NCI-H2029 treated with DMSO at 0.1 percent for 48 hours (cell line): ENCODE measurements at places on chromosomes 7 and 10.

GRCh38 chr7:115217373-115217772, 295.5 kb downstream of the MDFIC start:
- no peak for DNase-seq

DNA sequence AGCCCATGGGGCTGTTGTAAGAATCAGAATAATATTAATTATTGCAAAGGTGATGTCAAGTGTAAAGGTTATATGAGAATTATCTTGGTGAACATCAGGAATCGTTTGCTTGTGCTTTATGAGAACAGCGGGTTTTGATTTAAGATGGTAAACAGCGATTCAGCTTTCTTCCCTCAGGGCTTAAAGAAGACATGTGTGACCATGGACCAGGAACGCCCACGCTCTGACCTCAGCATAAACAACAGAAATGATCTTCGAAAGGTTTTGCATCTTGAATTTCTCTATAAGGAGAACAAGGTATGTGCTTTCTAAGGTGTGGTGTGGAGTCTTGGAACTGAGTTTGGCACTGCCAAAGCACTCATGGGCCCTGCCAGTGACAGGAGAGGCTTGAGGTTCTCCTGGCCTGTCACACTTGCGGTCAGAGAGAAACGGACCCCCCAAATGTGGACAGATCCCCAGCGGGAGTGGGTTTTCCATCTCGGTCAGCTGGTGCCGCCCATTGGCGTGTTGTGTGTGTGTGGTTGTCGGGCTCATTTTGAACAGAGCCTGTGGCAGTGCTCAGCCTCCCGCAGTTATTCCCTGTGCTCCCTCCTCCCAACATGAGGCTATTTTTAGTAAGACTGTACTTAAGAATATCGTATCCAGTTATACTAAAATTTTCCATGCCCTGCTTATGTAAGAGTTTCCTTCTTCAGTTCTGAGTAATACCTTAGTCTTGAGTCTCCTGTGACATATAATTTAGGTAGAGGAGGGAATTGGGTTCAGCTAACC, 7.2 kb downstream of the MINDY4 start:
- no peak for DNase-seq

DNA sequence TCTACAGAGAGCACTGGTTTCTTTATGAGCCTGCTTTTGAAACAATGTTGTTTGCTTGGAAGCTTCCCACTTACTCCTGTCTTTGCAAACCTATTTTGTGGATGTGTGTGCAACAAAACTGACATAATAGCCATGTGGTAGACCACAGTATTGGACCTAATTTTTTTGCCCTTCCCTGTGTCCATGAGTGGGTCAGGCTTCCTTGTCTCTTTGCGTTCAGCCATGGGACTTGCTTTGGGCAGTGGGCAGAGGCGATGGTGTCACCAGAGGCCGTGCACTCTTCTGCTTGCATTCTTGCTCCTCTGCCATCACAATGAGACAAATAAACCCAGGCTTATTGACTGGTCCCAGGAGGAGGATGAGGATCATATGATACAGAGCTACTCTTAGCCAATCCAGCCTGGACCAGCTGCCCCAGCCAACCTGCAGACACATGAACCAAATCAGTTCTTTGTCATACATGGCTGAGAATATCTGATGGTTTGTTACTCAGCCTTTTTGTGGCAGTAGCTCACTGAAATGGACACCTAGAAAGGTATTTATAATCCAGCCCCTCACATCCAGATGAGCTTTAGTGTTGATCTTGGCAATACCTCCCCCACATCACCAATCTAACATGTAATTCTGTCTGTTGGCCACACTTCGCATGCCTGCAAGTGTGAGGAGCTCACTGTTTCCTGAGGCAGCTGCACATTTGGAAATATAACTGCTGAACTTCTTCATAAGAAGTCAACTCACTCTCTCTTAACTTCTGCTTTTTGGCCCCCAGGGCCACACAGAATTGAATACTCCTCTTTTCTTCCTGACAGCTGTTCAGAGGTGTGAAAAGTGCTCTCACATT, 427.8 kb upstream of the ZMIZ1 start:
- no peak for DNase-seq

- DNase-seq: no peak
Observed at GRCh38 chr10:22374489-22375126, 29.3 kb downstream of the SPAG6 start.

DNA sequence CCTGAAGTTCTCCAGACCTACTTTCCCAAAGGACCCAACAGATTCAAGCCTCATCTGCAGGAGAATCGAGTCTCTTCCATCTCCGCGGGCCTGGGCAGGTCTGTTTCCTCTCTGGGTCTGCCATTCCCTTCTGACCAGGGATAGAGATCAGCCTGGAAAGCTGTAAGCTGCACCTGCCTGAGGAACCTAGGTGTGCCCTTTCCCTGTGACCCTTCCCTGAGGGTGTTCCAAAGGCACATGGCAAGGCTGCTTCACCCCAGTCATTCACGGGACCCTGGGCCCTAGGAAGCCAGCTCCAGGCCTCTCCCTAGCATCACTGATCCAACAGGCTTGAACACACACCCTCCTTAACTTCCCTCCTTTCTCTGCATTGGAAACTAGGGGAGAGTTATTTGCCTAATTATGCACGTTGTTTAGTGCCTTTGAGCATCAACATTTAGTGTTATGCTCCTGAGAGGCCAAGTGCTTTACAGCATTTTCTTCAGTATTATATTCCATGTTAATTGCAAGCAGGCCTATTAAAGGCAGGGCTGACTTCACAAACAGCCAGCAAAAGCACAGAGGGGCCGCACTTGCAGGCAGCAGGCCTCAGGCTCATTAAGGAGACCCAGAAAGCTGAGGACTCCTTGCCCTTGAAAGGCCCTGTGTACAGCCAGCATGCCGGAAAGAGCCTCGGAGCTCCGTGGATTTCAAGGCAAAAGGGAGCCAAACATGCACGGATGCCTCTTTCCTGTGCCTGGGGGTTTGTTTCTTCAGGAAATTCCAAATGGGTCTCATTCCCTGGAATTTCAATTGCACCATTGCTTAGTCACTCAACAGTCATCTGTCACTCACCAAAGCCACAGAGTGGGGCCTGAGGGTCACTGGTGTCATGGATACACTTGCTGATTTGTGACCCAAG, 91.0 kb upstream of the FAM20C start:
- no peak for DNase-seq

GRCh38 chr7:108581655-108582491, 12.2 kb downstream of the DNAJB9 start:
- no peak for DNase-seq

GRCh38 chr10:32279795-32280194, 67.2 kb downstream of the EPC1 start:
- DNase-seq: no peak

DNA sequence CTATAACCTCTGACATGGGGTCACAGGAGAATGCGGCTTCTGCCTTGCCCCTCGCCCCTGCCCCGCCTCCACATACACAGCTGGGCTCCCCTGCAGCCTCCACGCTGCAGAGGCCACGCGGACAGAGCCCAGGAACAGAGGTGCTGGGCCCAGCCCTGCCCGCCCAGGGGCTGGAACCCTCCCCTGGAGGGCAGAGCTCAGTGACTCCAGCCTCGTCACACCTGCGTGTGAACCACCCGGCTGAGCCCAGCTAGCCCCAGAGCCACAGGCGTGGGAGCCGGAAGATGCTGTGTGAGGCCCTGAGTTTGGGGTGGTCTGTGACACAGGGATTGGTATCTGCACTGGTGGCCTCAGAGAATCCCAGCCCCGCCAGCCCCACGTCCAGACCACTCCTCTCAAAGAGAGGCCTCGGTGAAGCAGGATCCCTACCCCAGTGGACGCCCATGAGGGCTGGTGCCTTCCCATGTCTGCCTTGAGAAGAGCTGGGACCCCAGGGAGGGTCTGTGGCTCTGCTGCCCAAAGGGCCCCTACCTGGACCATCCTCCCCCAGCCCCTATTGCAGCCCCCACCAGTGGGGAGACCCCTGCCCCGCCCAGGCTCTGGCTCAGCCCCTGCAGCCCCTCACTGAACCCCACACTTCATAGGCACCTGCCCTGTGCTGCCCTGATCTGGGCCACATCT, 8.1 kb upstream of the ADAP1 start:
- no peak for DNase-seq

- no peak for DNase-seq
Observed at GRCh38 chr10:88017781-88018180, 154.4 kb downstream of the PTEN start.

DNA sequence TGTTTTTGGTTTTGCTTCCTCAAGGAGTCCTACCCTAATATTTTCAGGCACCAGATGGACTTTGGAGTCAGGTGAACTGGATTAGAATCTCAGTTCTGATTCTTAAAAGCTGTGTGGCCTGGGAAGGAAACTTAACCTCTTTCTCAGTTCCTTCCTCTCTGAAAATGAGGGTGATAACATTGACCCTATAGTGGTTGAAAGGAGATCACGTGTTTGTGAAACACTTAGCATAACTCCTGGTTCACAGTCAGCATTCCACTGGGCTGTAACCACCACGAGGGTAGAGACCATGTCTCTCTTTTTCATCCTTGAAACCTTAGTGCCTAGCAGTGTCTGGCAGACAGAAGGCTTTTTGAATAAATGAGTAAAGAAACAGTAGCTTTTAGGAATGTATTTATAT, 16.7 kb downstream of the LSMEM1 start:
- no peak for DNase-seq

GRCh38 chr10:95729323-95730055, 26.5 kb upstream of the ENTPD1 start:
- no peak for DNase-seq

DNA sequence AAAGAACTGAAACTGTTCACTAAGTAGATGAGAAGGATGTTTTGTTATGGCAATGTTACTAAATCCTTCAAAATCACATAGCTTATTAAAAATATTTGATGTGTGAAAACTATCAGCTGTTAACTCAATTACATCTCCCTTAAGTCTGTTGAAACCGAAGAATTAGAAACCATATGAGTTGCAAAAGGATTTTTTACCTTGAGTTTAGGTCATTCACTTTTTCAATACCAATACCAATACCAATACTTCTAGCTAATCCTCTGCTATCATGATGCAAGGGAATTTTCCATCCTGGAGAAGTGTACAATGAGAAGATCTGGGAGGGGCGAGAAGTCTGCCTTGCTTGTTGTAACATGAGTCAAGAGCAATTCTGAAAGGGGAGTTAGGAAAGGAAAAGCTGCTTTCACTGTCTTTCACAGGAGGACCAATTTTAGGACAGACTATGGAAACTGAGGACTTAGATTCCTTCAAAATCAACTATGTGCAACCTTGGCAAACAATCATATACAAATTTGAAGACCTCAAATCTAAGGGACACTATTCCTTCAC, 199.7 kb downstream of the IMMP2L start:
- DNase-seq: no peak

GRCh38 chr7:106768324-106768751, 96.7 kb upstream of the PIK3CG start:
- DNase-seq: no peak

DNA sequence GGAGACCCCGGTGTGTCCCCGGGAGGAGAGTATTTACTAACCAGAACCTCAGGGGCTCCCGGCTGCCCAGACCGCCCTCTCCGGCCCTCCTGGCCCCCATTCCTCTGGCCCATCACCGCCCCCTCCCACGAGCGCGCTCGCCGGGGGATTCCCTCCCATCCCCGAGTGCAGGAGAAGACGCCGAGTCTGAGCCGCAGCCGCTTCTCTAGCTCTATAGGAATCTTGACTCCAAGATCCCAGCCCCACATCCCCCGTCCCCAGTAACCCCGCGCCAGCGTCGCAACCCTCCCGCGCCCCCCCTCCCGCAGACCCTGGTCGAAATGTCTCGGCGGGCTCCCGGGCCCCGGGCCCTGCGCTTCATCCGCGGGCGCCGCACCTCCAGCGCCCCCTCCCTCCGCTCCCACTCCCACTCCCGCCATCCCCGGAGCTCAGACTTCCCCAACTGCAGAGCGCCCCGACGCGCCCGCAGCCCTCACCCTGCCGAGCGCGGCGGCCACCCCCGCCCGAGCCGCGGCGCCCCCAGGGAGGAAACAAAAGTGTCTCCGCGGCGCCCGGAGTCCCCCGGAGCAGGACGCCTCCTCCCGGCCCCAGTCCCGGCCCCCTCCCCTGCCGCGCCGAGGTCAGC, 541 bp downstream of the ELMO1 start:
- DNase-seq: no peak

GRCh38 chr10:30782157-30782536, 152.6 kb upstream of the LYZL2 start:
- no peak for DNase-seq

DNA sequence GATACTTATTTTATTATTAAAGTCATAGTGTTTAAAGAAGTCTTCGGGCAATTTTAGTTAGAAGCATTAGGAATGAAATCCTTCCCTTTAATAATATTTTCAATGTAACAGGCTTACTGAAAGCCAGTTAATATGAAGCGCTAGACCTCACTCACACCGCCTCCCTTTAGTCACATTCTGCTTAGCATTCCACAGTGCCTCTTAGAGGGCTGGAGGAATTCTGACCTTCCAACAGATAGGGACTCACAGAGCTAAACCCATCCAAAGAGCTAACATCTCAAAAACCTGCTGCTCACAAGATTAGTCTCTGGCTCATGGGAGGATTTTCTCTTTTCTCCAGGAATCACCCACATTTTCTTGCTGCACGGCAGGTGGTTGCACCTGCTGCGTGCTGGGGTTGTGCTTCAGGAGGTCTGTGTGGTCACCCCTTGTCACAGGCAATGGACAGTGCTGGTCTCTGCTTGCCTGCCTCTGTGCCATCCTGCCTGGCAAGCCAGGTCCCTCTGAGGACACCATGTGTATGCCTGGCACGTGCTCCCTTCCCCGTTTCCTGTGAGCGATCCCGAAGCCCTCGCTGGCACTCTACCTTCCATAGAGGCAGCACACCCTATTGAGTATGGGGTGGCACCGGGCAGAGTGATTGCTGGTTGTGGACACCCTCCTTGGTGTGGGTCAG, 91.8 kb downstream of the KLF6 start:
- DNase-seq: no peak

GRCh38 chr10:101511938-101512337, 76.1 kb downstream of the POLL start:
- DNase-seq: no peak

DNA sequence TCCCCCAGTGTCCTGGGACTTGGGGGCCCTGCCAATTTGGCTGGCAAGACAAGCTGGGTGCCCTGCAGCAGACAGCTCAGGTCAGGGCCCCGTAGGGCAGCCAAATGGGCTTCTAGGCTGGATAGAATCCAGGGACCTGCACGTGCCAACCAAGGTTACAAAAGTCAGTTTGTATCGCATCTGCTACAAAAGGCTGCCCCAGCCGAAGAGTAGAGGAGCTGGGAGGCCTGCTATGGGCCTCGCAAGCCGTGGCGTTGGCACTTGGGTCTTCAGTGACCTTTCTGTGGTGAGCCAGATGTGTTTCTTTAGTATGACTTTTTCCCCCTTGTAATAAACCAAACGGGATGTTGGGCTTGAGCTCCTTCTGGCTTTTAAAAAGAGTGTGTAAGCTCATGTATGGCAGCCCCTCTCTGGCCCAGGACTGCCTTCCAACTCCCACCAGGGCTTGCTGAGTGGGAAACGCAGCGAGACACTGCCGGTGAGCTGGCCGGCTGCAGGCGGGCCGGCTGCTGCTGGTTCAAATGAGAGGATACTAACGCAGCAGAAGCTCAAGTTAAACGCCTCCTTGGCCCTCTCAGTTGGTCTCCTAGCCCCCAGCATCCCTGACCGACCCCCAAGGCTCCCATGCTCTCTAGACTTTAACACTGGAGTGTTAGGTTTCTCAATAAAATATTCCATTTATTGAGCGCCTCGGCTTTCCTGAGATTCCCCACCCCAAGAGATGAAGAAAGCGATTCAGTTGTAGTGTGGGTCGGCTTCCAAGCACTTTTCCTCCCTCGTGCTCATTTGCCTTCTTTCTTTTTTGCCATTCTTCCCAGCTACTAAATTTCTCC, 3.1 kb upstream of the HOXA10 start:
- no peak for DNase-seq

GRCh38 chr7:107206706-107207105, 37.9 kb downstream of the HBP1 start:
- no peak for DNase-seq

- DNase-seq: no peak
Observed at GRCh38 chr7:26696978-26697377, 167.4 kb downstream of the SKAP2 start.
